ENCODE measurements at places on chromosomes 1 and 21.

- no peak for DNase-seq
These were observed 24.5 kb downstream of the CXADR start for GRCh38 chr21:17537299-17537698.

DNA sequence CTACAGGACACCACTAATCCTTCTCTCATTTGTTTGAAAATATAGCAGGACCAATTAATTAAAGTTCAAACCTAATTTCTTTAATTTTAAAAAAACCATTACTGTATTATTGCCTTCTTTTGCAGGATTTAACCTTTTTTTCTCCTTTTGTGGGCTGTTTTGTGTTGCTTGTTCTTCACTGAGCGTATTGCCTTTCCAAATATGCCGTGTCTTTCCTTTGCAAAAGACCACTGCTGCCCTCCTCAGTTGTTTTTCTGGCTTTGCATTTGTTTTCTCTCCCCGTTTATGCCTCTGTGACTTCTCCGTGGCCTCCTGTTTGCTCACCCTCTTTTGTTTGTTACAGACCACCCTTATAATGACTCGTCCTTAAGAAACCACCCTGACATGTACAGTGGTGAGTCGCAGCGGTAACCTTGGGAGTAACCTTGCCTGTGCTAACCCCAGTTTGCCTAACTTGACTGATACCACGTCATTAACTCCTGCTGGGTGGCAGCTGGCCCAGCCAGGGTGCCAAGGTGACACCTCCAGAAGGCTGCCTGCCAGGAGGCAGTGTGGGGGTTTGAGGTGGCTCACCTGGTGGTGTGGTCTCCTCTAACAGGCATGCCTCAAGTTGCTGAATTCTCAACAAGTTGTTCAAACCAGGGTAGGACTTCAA, 81.1 kb upstream of the CNTN2 start:
- no peak for DNase-seq

GRCh38 chr1:65196926-65197325, 48.9 kb downstream of the AK4 start:
- no peak for DNase-seq

DNA sequence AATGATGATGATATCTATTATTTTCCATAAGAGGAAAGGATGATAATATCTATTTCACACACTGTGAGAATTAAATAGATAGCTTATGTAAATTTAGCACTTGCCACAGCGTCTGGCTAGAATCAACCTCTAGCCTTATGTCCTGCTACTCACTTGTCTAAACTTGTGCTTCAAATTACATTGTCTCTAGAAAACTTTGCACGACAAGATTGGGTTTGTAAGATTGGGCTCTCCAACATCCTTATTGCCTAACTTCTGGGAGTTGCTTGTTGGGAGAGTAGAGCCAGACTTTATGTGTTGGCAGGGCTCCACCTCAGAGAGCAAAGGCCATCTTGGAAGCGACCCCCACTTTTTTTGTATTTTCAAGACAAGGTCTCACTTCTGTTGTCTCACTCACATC, 50.0 kb upstream of the POGK start:
- DNase-seq = no peak

DNA sequence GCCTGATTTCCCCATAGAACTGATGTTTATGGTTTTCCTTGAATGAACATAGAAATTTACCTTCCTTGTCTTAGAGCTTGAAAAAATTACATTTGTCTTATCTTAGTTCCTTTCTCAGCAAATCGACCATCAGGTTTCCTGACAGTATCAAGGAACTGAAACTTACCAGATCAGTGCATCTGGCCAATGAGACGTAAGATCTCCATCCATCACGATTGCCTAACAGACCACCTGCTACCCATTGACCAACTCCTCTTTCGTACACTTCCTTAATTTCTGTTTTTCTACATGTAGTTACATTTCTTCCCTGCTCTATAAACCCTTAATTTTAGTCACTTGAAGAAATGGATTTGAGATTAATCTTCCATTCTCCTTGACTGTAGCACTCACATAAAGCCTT, 57.4 kb upstream of the TMPRSS15 start:
- no peak for DNase-seq

DNA sequence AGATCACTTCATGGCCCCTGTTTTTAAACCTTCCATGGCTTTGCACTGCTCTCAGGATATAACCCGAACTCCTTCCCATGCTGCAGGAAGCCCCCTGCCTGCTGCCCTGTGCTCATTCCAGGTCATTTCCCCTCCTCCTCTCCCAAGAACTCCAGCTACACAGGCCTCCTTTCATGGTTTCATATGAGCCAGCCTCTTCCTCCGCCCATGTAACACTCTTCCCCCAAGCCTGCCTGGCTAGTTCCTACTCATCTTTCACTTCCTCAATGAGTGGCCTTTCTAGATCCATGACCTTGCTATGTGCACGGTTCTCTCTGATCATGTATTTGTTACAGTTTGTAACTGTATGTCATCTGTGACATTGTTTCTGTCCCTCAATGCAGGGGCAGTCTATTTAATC, 3.1 kb upstream of the NCF2 start:
- DNase-seq = no peak

Measured in IMR-90 (cell line).